Cortex of kidney (tissue), 1 donor: ENCODE measurements at places on chromosomes 5 and 9.

- DNase-seq: no peak
These were observed 14.4 kb downstream of the GLRX start for GRCh38 chr5:95808013-95808685.

DNA sequence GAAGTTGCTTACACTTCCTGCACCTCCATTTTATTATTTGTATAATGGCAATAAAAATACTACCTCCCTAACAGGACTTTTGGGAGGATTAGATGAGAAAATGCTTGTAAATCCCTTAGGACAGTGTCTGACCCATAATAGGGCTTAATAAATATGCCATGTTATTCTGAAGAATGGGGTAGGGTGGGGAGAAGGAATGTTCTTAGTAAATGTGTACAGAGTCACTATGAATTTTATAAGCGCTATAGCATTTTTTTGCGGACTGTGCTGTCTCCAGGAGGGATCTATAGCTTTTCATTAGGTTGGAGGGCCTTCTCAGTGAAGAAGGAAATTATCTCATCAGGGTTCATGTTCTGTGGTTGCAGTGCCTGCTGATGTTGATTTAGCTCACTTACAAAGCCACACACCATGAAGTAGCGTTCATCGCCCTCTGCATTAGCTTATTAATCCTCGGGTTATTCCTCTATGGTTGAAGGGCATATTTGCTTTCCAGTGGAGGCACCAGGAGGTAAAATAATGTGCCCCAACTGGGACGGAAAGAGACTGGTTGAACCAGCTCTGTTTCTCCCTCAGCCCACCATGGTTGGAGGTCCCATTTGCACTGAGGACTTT lies 497.1 kb downstream of the ARHGEF28 start:
- DNase-seq: no peak

- no peak for DNase-seq
These were observed 143.7 kb downstream of the ARHGAP26 start for GRCh38 chr5:142913728-142914338.

DNA sequence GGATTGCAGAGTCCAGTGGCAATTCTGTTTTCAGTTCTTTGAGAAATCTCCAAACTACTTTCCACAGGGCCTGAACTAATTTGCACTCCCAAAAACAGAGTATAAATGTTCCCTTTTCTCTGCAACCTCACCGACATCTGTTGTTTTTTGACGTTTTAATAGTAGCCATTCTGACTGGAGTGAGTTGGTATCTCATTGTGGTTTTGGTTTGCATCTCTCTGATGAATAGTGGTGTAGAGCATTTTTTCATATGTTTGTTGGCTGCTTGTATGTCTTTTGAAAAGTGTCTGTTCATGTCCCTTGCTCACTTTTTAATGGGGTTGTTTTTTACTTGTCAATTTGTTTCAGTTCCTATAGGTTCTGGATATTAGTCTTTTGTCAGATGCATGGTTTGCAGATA lies 72.6 kb downstream of the PALM2AKAP2 start:
- DNase-seq: no peak

GRCh38 chr5:22044229-22044628 lies 808.9 kb downstream of the CDH12 start:
- DNase-seq: no peak

- DNase-seq: no peak
These were observed 353.3 kb downstream of the MAN2A1 start for GRCh38 chr5:110043025-110043424.

- DNase-seq: no peak
These were observed 122.9 kb upstream of the DAB2 start for GRCh38 chr5:39547553-39548154.

DNA sequence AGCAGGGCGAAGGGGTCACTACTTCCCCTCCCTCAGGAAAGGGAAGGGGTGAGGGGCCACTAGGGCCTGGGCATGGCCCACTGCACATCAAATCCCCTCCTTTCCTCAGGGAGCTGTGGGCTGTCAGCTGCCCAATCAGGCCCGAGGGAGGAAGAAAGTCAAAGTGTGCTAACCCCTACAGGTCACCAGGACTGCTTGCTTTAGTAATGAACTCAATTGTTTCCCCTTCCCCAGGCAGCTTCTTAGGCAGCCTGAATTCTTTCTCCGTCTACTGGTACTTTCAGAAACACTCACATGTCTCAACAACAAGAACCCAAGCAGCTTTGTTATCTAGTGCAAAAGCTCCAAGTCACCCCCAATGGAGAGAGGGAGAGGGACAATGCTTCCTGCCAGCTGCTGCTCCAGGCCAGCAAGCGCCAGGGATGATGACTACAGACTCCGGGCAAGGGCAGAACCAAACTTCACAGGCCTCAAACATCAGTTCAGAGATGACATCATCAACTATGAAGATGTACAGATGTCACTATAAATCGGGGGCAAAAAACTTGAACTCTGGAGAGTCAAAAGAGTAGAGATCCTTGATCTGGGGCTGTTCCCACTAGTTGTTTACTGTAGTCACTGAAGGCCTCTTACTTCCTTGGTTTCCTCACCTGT lies 100.7 kb downstream of the SLIT3 start:
- no peak for DNase-seq

GRCh38 chr5:36363744-36364143 lies 62.0 kb upstream of the RANBP3L start:
- no peak for DNase-seq

DNA sequence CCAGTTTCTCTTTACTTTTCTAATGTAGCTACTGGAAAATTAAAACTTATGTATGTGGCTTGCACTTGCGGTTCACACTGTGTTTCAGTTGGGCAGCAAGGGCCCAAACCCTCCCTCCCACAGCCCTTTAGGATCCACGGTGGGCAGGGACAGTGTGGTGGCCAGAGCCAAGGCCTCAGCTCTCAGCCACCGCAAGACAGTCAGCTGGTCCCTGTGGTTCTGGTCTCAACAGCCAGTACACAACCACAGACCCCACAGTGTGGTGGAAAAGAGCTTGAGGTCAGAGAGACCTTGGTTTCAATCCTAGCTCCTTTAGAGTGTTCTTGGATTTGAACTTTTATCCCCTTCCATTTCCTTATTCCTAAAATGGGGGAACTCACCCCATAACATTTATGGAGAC lies 153.0 kb upstream of the SMIM23 start:
- no peak for DNase-seq

DNA sequence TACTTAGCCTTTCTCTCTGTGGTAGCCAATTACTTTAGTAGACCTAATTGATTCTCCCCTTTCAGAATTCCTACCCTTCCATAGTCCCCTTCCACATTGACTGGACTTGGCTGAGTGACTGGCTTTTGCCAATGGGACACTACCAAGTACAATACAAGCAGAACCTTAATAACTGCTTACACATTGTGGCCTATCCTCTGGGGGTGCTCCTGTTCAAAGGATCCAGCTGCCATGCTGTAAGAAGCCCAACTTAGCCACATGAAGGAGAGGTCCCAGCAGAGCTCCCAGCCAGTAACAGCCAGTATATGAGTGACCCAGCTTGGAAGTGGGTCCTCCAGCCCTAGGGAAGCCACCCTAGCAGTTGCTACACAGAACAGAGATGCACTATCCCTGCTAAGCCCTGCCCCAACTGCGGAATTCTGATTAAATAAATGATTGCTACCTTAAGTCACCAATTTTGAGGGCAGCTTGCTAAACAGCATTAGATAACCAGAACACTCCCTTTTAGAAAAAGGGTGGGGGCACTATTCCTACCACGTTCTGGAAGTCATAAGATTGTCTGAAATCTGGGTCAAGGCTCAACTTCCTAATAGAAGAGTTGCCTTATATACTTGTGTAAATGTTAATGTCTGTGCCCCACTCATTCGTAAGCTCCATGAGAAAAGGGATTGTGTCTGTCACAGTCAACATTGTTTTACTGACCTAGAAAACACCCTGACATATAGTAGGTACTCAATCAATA lies 11.1 kb upstream of the APTX start:
- no peak for DNase-seq
